ENCODE measurements at places on chromosomes 13 and 19. TPM values are rescaled to one million over a fixed set of nuclear protein-coding genes. Genes with fewer than 3 reads are reported as not detected.

Gene VSTM2B
- total RNA-seq, result not detected

DNA sequence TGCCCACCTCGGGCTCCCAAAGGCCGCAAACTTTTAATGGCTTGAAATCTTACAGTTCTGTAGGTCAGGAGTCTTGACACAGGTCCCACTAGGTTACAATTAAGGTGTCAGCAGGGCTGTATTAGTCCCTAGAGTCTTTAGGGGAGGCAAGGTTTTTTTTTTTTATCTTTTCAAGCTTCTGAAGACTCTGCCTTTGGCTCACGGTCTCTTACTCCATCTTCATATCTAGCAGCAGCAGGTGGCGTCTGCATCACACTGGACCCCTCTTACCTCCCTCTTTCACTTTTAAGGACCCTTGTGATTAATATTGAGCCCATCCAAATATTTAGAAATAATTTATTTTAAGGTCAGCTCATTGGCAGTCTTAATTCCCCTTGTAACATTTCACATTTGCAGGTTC, 11.6 kb downstream of the MIR17HG start:
- DNase-seq, result no peak

- DNase-seq, result no peak
Measured at GRCh38 chr13:106990594-106990993, 422.7 kb upstream of the ARGLU1 start.

GRCh38 chr13:64371045-64371444, 2859.1 kb downstream of the PCDH9 start:
- peak; percentile 16 for DNase-seq

DNA sequence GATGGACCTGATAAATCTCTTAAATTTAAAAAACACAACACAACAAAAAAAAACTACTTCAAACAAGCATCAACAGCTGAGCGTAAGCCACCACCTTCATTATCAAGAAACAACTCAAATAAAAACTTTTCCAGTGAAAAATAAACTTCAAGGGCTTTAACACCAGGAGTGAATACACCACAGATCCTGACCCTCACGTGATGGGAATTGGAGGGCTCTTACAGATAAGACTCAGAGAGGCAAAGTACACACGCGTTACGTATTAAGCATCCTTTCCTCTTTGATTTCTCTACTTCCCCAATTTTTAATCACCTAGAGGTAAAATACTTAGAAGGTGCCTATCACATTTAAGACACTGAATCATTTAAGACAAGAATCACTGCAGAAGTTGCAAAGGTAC, 573 bp upstream of the STARD13 start:
- DNase-seq, result peak; percentile 59

Gene HSPB6
- 713 TPM for total RNA-seq

Gene NLRP7
- not detected for total RNA-seq

GRCh38 chr13:43145534-43146196, 122.3 kb downstream of the DNAJC15 start:
- no peak for DNase-seq

DNA sequence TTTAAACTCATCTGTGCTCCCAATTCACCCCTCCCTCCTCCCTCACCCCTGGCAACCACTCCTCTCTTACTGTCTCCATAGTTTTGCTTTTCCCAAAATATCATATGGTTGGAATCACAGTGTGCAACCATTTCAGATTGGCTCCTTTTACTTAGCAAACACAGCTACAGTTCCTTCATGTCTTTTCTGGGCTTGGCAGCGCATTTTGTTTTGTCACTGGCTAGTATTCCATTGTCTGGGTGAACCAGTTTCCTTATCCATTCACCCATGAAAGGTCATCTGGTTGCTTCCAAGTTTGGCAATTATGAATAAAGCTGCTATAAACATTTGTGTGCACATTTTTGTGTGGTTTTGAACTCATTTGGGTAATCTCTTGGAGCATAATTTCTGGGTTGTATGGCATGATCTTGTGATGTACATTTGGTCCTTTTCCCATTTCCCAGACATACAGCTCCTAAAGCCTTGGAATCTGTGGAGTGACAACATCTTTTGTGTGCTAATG, 23.9 kb upstream of the GAS6 start:
- peak; percentile 97 for DNase-seq

Gene C1QTNF9B
- not detected for total RNA-seq

DNA sequence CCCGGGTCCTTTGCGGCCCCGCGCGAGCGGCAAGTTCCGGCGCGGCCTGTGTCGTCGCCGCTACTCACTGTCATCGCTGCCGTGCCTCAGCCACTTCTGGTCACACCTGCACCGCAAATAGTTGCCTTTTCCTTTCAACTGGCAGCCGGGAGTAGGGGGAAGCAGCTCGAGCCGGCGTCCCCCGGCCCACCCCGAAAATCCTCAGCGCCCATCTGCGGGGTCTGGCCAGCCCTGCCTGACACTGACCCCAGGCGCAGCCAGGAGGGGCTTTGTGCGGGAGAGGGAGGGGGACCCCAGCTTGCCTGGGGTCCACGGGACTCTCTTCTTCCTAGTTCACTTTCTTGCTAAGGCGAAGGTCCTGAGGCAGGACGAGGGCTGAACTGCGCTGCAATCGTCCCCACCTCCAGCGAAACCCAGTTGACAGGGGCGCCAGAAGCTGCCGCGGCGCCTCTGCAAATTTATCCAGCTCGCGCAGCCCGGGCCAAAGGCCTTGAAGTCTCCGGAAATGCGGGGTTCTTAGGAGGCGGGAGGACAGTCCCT, 1.7 kb downstream of the PDX1 start:
- DNase-seq, result no peak

Gene FFAR2
- not detected for total RNA-seq

Gene TMEM145
- total RNA-seq, result not detected

Gene KIR2DL1
- not detected for total RNA-seq

DNA sequence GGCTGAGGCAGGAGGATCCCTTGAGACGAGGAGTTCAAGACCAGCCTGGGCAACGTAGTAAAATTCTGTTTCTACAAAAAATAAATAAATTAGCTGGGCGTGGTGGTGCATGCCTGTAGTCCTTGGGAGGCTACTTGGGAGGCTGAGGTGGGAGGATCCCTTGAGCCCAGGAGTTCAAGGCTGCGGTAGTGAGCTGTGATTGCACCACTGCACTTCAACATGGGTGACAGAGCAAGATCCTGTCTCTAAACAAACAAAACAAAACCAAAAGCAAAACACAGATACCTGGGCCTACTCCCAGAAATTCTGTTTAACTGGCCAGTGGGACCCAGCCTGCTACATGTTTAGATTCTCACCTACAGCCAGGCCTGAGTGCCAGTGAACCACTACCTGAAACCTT, 74.6 kb upstream of the MEDAG start:
- no peak for DNase-seq

Gene FREM2
- total RNA-seq, result not detected

DNA sequence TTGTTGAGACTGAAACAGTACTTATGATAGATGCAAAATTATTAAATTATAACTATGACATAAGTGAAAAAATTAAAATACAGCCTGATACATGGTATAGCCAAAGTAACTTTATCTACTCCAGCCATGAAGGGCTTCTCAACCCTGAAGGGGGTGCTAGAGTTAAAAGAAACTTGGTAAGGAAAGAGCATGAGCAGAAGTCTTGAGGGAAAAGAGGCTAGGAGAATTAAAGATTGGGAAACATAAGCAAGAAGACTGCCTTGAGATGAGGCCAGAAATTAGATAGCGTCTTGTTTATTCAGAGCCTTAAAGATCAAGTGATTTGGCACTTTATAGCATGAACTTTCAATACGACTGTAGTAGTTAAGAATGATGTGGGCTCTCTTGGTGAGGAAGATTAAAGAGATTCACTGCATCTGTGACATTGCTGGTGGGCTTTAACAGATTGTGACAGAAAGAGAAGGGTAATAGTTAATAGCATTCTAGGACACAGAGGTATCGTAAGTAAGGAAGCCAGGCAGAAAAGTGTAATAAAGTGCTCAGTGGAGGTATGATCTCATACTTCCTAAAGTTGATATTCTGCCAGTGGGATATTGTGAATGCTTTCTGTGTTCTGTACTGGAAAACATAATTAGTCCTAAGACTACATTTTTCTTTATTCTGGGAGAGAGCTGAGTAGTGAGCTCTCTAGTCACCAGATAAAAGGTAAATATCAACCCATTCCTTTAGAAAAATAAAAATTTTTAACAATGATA, 385.4 kb upstream of the PRR20A start:
- no peak for DNase-seq

DNA sequence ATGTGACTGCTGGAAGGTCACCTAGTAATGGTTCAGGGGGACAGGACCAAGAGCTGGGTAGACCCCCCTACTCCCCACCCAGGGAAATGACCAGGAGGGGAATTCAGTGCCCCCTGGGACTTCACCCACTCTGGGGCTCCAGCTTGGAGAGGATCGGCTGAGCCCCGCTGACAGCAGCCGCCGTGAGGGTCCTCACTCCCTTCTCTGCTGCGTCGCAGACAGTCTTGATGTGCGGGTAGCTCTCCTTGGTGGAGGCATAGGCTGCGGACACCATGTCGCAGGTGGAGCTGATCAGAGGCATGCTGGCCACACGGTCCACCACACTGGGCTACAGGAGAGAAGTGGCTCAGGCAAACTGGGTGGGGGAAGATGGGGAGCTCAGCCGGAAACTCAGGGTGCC, 7.8 kb downstream of the PLIN3 start:
- DNase-seq, result no peak

DNA sequence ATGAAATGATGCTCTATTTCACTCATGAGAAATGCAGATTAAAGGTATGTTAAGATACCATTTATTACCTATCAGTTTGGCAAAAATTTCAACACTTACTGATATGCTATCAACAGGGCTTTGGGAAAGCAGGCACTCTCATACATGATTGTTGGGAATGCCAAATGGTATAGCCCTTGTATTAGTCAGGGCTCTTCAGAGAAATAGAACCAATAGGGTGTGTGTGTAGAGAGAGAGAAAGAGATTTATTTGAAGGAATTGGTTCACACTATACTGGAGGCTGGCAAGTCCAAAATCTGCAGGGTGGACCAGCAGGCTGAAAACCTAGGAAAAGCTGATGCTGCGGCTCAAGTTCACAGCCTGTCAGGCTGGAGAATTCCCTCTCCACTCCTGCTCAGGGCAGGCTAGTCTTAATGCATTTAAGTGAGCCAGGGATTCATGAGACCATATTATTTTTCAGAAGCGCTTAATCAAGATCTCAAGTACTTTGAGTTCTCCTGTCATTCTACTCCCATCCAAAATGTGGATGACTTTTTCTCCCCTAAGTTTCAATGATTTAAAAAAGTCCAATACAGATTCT, 72.4 kb downstream of the NHLRC3 start:
- DNase-seq, result no peak

GRCh38 chr13:63680704-63681103, 2265.1 kb upstream of the PCDH20 start:
- DNase-seq, result no peak

GRCh38 chr19:4376671-4376990, 23.7 kb downstream of the SH3GL1 start:
- DNase-seq, result no peak

Gene SHC2
- 3.3 TPM for total RNA-seq

Gene HS6ST3
- total RNA-seq, result 0.36 TPM

DNA sequence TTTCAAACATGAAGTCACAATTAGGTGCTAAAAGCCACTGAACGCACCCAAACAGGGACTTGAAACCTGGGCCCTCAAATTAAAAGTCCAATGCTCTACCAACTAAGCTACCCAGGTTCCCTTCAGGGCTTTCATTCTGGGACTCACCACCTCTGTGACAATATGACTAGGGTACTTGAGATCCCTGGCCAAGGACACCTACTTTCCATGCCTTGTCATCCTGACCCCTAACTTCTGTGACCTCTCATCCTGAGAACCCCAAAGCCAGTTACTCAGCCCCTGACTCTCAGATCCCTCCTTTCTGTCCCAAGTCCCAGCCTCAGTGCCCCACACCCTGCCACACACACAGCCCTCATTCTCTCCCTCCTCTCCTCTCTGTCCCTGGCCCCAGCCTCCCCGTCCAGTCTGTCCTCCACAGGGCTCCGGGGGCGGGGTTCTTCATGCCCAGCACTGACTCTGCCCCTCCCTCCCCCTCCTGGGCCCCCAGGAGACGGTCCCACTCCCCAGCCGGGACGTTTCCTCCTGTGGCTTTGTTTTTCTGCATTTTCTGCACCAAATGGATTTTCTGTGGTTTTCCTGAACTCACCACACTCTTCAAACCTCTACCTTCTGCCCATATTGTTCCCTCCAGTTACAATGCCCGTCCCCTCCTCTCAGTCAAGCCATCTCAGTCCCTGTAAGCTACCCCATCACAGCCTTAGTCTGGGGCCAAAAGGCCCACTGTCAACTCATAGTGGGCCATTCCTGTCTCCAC, 7.0 kb downstream of the RCN3 start:
- no peak for DNase-seq

Gene DMKN
- 63.0 TPM for total RNA-seq

- peak; percentile 3 for DNase-seq
Measured at GRCh38 chr13:109628251-109628699, 158.1 kb downstream of the IRS2 start.

Gene IL27RA
- total RNA-seq, result 0.63 TPM

Gene KLK4
- not detected for total RNA-seq

Gene BLVRB
- 77.2 TPM for total RNA-seq

Gene ZNF791
- 16.1 TPM for total RNA-seq

- no peak for DNase-seq
Measured at GRCh38 chr19:47143322-47144073, 12.9 kb downstream of the SAE1 start.
